ENCODE measurements at places on chromosomes 2 and 18.
A peak's percentile ranks its signal among the peaks of the same experiment; 100 is the strongest.

- peak; percentile 77 for DNase-seq
Measured at GRCh38 chr2:126975671-126976655, 77.3 kb downstream of the TEX51 start.

DNA sequence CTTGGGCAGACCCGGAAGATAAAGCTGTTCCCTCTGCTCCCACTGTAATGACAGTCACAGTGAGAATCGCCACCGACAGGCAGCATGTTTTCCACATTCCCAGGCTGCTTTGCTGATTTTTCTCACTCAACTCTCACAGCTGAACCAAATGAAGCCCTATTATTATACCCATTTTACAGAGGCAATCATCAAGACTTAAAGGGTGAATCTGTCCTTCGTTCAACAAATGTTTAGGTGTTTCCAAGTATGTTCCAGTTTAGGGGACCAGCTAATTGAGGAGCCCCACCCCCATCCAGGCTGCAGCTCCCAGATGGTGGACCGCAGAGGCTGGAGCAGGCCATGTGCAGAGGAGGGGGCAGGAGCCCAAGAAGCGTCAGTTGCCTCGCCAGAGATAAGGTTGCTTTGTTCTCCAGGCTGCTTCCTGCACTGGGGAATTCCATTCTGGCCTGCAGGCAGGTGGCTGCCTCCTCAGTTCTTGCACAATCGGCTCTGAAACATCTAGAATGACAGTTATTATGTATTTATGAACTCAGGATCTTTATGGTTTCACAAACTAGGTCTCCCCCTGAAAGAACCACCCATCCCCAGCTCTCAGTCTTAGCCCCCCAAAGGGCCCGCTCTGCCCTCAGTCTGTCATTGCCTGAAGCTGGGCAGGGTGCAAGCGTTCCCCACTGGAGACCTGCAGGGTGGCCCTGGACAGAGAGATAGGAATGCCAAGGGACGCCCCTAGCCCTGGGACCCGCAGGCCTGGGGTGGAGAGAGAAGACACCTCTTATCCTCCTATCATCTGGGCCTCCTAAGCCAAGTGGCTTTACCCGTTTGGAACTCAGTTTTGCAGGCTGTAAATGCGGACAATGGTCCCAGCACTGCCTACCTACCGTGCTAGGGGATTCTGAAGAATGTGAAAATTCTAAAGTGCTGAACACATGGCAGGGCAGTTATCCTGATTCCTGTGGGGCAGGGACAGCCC lies 49.1 kb upstream of the MYCN start:
- no peak for DNase-seq

- no peak for DNase-seq
Measured at GRCh38 chr2:180255981-180256380, 248.9 kb upstream of the CWC22 start.

DNA sequence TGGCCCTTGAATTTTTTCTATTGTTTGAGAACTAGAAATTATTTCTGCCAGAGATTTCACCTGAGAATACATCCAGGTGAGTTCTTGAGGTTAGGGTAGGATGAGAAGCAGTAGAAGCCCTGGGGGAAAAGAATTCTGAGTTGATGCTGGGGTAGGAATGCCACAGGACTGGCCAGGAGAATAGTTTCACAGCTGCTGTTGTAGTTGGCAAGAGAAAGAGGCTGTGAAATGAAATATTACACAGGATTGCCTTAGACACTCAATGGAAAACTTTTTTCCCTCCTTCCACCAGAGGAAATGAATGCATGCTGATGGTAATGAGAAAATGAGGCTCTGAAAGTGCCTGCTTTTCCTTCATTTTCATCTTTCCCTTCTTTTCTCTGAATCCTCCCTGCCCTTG lies 54.6 kb downstream of the PRKCE start:
- no peak for DNase-seq
